ENCODE measurements at places on chromosomes 12 and 14. TPM values are rescaled to one million over a fixed set of nuclear protein-coding genes. Genes with fewer than 3 reads are reported as not detected.

DNA sequence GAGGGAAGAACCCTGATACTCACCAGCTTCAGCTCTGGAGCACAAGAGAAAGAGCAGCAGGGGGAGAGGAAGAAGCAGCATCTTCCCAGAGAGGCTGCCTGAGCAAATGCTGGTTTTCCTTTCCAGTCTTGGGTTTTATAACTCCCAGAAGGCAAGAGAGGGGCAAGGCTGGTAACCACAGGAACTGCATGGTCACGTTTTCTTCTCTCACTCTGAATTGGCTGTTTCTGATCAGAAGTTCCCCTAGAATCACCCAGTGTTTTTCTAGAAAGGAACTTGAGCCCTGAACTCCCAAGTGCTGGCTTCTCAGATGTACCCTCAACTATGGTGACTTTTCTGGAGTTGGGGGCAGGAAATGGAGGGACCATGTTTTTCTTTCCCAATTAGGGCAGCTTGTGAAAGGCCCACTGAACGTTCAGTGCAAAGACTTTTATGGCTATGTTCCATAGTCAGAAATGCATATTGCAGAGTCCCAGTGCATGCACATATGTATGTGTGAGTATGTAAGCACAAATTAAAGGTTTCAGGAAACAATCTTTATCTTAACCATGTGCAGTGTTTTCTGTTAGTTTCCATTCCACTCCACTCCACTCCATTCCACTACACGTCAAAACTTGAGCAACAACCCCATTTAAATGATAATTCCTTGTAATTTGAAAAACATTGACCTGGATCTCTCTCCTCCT, at the start of gene CMA1:
Gene CMA1, minus strand, starts transcription at position 111 of the 686 bp plus-strand sequence. Its CDS starts 30 bp downstream, at position 81.
- no peaks in the 10 kb centered on the region for H3K27me3 ChIP-seq
- no peak for DNase-seq
- no peaks in the 10 kb centered on the region for H3K4me1 ChIP-seq
- H3K36me3 ChIP-seq = no peaks in the 10 kb centered on the region
- H3K27ac ChIP-seq = no peak within 1 kb of the TSS
- no peak within 1 kb of the TSS for H3K4me3 ChIP-seq

- H3K36me3 ChIP-seq = peaks cover 5% of the 10 kb centered on the region
- no peaks in the 10 kb centered on the region for H3K4me1 ChIP-seq
- peak; percentile 66 for DNase-seq
- no peak overlapping the region for H3K27ac ChIP-seq
- no peak overlapping the region for H3K4me3 ChIP-seq
- no peaks in the 10 kb centered on the region for H3K27me3 ChIP-seq
These were observed 28.8 kb downstream of the YEATS4 start for GRCh38 chr12:69388371-69388770.

KRT81 gene
- 0.04 TPM for total RNA-seq

GRCh38 chr12:104490850-104491249, 34.1 kb downstream of the CHST11 start:
- H3K36me3 ChIP-seq = no peaks in the 10 kb centered on the region
- DNase-seq = no peak
- peaks cover 16% of the 10 kb centered on the region for H3K4me1 ChIP-seq
- no peak overlapping the region for H3K27ac ChIP-seq
- H3K4me3 ChIP-seq = no peak overlapping the region
- no peaks in the 10 kb centered on the region for H3K27me3 ChIP-seq

GRCh38 chr14:93173943-93174395, 10.7 kb downstream of the MOAP1 start:
- no peaks in the 10 kb centered on the region for H3K4me1 ChIP-seq
- H3K36me3 ChIP-seq = no peaks in the 10 kb centered on the region
- H3K27ac ChIP-seq = no peak overlapping the region

SIRT4 gene
- total RNA-seq = 6.3 TPM

GLIPR1L2 gene
- total RNA-seq = 1.5 TPM

DNA sequence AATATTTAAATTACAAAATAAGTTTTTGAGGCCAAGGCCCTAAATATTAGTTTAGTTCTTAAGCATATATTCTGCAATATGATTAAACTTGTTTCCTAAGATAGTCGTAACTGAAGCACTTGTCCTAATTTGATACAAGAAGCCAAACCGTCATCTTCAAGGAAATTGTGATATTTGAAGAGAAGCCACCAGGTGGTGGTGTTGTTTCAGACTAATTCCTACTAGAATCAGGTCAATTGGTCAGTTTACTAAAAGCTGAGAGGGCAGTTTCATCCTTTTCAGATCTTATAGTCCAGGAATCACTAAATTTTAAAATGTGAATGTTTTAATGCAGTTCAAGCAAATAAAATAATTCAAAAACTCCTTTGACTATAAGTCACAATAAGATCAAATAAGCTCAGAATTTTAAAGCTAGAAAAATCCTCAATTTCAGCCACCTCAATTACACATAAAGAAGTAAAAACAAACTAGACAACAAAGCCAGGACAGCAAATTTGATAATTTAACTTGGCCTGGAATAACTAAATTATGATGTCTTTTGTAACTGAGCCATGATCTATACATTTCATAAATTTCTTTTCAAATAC, 7.1 kb upstream of the ARL1 start:
- DNase-seq = peak; percentile 65
- no peaks in the 10 kb centered on the region for H3K4me1 ChIP-seq
- H3K4me3 ChIP-seq = no peak overlapping the region
- no peaks in the 10 kb centered on the region for H3K36me3 ChIP-seq
- H3K27ac ChIP-seq = no peak overlapping the region

- H3K36me3 ChIP-seq = no peaks in the 10 kb centered on the region
- peak; percentile 86 for DNase-seq
- H3K4me1 ChIP-seq = peaks cover 50% of the 10 kb centered on the region
- peak overlapping the region; percentile 55 for H3K27ac ChIP-seq
These were observed 164.6 kb upstream of the PARP11 start for GRCh38 chr12:4037747-4038312.

STAB2 gene
- total RNA-seq = 1.3 TPM

NGB gene
- total RNA-seq = not detected

PGF gene
- total RNA-seq = 30.2 TPM

- H3K27me3 ChIP-seq = no peaks in the 10 kb centered on the region
- H3K36me3 ChIP-seq = peaks cover 8% of the 10 kb centered on the region
- no peak for DNase-seq
These were observed 10.4 kb downstream of the CORO1C start for GRCh38 chr12:108720757-108721514.

RNFT2 gene
- 1.3 TPM for total RNA-seq

CLEC12A gene
- total RNA-seq = 0.13 TPM

- H3K4me1 ChIP-seq = peaks cover 13% of the 10 kb centered on the region
- peak overlapping the region; percentile 67 for H3K4me3 ChIP-seq
- peaks cover 5% of the 10 kb centered on the region for H3K36me3 ChIP-seq
- H3K27ac ChIP-seq = no peak overlapping the region
These were observed 88.8 kb downstream of the GALNT8 start for GRCh38 chr12:4809013-4809448.

KRT75 gene
- not detected for total RNA-seq

DNA sequence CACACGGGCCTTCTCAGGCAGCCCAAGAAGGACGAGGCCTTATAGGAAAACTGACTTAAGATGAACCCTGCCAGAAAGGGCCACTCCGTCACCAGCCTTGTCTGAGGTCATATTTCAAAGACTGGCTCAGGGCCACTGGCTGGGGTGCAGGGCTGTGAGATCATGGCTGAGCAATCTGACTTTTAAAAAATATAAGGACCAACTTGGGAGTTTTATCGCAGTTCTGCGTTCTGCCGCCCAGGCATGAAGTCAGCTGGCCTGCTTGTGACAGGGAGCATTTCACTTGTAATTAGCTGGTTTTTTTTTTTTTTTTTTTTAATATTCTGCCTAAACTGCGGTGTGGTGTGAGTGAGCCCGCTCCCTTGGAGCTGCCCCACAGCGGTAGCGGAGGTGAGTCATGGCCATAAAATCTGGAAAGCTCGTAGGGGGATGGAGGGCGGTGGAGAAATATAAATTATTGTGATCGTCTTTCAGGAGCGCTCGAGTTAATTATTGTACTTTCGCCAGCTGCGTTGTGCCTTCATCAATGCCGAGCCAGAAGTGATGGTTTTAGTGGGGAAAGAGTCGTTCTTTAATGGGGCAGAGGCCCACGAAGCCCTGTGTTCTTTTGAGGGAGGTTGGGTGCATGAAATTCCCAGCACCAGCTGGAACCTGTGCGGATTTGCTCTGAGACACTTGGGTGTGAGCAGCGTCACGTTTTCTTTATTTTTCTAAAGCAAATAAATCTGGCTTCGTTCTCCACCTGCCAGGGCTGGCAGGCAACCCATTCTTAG, 231.9 kb downstream of the C12orf75 start:
- DNase-seq = peak; percentile 76
- H3K4me1 ChIP-seq = peaks cover 16% of the 10 kb centered on the region
- peak overlapping the region; percentile 52 for H3K27ac ChIP-seq
- H3K36me3 ChIP-seq = no peaks in the 10 kb centered on the region

C1QL4 gene
- total RNA-seq = 0.27 TPM

- no peak overlapping the region for H3K27ac ChIP-seq
- H3K27me3 ChIP-seq = no peaks in the 10 kb centered on the region
- no peaks in the 10 kb centered on the region for H3K36me3 ChIP-seq
- H3K4me3 ChIP-seq = no peak overlapping the region
These were observed 29.1 kb upstream of the DEGS2 start for GRCh38 chr14:100188392-100189030.

ABHD12B gene
- not detected for total RNA-seq

- H3K27ac ChIP-seq = peak overlapping the region; percentile 35
- H3K27me3 ChIP-seq = no peaks in the 10 kb centered on the region
- peaks cover 9% of the 10 kb centered on the region for H3K4me1 ChIP-seq
- no peak overlapping the region for H3K4me3 ChIP-seq
- DNase-seq = peak; percentile 81
- H3K36me3 ChIP-seq = no peaks in the 10 kb centered on the region
These were observed 22.4 kb downstream of the SLC7A8 start for GRCh38 chr14:23160924-23161522.

GRCh38 chr14:56340932-56341331, 222.7 kb downstream of the PELI2 start:
- no peak overlapping the region for H3K4me3 ChIP-seq
- DNase-seq = no peak
- H3K27me3 ChIP-seq = no peaks in the 10 kb centered on the region
- no peaks in the 10 kb centered on the region for H3K36me3 ChIP-seq

DNA sequence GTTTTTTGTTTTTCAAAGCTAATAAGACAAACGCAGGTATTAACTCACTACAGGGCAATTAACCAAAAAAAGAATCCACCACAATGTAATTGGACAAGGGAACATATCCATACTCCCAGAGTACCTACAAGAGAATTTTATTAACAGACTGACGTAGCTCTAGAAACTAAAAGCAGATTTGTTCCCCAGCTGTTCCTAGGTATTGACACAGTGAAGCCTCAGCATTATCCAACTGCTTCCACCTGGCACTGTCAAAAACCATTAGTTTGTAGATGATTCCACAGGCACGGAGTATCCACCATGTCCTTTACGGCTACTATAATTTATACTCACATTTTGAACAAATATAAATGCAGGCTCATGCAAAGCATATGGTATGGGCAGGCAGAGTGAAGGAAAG, 22.3 kb downstream of the PPM1H start:
- H3K27ac ChIP-seq = no peak overlapping the region
- no peak for DNase-seq
- H3K27me3 ChIP-seq = no peaks in the 10 kb centered on the region
- no peak overlapping the region for H3K4me3 ChIP-seq

SIX1 gene
- total RNA-seq = 46.2 TPM

IL31 gene
- not detected for total RNA-seq

PIK3C2G gene
- 0.18 TPM for total RNA-seq

DNA sequence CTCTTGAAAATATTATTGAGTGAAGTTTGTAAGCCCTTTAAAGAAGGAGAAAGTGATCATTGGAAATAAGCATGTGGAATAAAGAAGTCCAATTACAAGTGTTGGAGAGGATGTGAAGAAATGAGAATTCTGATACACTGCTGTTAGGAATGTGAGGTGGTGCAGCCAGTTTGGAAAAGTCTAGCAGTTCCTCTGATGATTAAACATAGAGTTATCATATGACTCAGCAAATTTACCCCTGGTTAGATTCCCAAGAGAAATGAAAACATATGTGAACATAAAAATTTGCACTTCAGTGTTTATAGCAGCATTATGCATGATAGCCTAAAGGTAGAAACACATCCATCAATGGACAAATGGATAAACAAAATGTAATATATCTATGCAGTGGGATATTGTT, 319.9 kb downstream of the AEBP2 start:
- no peak overlapping the region for H3K27ac ChIP-seq
- no peaks in the 10 kb centered on the region for H3K4me1 ChIP-seq
- H3K27me3 ChIP-seq = no peaks in the 10 kb centered on the region
- H3K4me3 ChIP-seq = no peak overlapping the region
- DNase-seq = no peak
- H3K36me3 ChIP-seq = no peaks in the 10 kb centered on the region

DNA sequence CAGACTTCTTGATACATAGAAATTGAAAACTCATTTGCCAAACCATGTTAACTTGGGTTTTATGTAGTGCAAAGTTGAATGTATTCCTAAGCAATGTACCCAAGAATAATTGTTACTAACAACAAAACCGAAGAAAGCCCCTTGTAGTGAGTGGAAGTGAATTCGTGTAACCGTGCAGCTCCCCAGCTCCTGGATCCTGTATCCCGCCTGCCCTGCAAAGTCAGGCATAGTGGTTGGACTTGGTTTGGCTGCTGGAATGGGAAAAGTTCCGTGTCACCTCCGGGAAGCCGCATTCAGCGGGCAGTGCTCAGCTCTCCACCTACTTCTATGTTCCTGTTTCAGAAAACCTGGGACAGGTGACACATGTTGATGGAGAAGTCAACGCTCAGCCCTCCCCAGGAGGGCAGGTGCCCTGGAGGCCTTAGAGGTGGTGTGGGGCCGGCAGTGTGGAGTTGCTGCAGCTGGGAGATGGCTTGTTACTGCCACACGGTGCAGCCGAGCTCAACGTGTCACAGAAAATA, 29.2 kb upstream of the C14orf180 start:
- H3K27ac ChIP-seq = no peak overlapping the region
- H3K4me3 ChIP-seq = no peak overlapping the region
- no peaks in the 10 kb centered on the region for H3K36me3 ChIP-seq
- no peak for DNase-seq

GRCh38 chr12:104877103-104877705, 80.9 kb downstream of the SLC41A2 start:
- H3K27ac ChIP-seq = no peak overlapping the region
- peak; percentile 70 for DNase-seq
- H3K27me3 ChIP-seq = no peaks in the 10 kb centered on the region
- no peaks in the 10 kb centered on the region for H3K36me3 ChIP-seq

GRCh38 chr14:80164991-80165721, 46.1 kb downstream of the DIO2 start:
- H3K4me3 ChIP-seq = no peak overlapping the region
- H3K27ac ChIP-seq = no peak overlapping the region
- H3K4me1 ChIP-seq = no peaks in the 10 kb centered on the region
- H3K27me3 ChIP-seq = no peaks in the 10 kb centered on the region
- no peak for DNase-seq

SLC39A9 gene
- total RNA-seq = 48.0 TPM

NPFF gene
- 0.98 TPM for total RNA-seq

RNU4-1 gene
- total RNA-seq = 636 TPM

CSRNP2 gene
- total RNA-seq = 16.4 TPM

APAF1 gene
- total RNA-seq = 25.5 TPM

Data from muscle of leg (tissue), 16 donors.